ENCODE measurements at places on chromosomes 2 and 18.
A peak's percentile ranks its signal among the peaks of the same experiment; 100 is the strongest.

DNA sequence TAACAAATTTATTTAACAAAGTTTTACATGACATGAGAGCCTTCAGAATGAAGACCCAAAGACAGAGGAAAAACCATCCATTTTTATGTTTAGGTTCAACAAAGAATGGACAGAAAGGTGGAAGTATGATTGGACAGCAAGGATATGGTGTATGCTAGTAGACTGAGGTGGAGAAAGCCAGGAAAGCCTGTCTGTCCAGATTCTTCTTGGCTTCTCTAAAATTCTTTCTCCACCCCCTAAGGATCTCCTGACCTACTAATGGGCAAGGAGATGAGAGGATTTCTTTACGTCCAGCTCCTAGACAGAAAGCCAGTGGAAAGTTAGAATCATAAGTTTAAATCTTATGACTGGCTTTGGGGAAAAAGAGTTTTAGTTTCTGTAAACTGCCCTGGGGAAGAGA is 3.0 kb downstream of the ATIC start:
- DNase-seq = no peak

GRCh38 chr2:71922499-71923142 is 225.0 kb downstream of the CYP26B1 start:
- no peak for DNase-seq

DNA sequence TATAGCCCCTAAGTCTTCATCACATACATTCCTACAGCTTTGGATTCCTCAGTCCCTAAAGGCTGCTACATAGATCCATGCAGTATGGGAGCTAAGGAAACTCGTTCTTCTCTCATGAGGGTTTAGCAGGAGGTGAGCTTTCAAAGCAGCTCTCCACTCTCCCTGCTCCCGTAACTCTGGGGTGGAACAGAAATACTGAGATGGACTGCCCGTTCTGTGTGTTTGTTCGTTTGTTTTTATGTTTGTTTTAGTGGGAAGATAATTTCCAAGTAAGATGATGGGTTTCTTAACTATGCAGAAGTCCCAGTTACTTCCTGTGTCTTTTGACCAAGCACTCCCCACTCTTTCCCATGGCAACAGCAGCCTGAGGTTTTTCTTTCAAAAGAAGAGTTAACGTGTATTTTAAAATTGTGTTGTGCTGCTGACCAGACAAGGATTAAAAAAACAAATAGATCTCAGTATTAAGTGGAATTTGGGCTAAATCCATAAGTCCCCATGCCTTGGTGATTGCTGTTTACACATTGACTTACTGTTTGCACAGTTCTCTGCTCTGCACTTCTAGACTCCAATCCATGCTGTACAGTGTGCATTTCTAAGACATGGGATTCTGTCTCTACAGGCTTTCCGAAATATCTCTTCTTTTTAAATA is 156.4 kb upstream of the SH3BP4 start:
- no peak for DNase-seq

- peak; percentile 54 for DNase-seq
Measured at GRCh38 chr2:68832233-68832869, 38.8 kb downstream of the BMP10 start.

GRCh38 chr2:11710632-11711353 is 35.6 kb upstream of the LPIN1 start:
- DNase-seq = no peak

DNA sequence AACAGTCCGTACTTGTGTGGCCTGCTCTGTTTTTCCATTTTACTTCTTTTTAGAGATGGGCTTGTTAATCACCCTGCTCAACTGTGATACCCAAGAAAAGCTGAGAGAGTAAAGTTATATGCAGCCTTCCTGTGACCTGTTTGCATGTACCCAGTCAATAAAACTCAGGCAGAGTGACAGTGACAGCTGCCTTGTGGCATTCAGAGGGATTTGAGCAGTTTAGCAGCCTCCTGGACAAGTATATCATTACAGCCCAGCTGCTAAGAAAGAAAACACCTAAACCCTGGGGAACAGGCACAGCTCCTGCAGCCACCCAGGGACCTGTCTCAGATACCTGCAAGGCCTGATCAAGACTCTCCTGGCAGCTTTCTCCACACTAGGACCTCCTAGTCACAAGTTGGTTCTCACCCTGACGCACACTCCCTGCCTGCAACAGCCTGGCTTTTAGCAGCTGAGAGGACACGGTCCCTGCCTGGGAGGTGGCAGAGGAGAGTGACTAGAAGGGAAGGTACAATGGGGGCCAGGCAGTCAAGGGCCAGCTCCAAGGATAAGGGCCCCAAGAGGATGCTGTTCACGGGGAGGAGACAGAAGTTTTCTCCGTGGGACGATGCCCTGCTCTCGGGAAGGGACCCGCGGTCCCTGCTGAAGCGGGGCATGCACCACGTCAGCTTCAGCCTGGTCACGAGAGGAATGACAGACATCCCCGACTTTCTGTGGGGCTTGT is at the start of gene LRRC30:
LRRC30 (plus strand) TSS at position 464 of the 724 bp plus-strand sequence; CDS start at position 514, 50 bp downstream.
- DNase-seq = no peak

GRCh38 chr2:235963853-235964577 is 204.2 kb downstream of the GBX2 start:
- DNase-seq = no peak

- DNase-seq = no peak
Measured at GRCh38 chr2:105248316-105249070, 7.0 kb downstream of the GPR45 start.

GRCh38 chr2:125634662-125635061 is 1021.3 kb upstream of the GYPC start:
- DNase-seq = no peak

GRCh38 chr2:181008407-181008806 is 28.0 kb downstream of the UBE2E3 start:
- DNase-seq = no peak

DNA sequence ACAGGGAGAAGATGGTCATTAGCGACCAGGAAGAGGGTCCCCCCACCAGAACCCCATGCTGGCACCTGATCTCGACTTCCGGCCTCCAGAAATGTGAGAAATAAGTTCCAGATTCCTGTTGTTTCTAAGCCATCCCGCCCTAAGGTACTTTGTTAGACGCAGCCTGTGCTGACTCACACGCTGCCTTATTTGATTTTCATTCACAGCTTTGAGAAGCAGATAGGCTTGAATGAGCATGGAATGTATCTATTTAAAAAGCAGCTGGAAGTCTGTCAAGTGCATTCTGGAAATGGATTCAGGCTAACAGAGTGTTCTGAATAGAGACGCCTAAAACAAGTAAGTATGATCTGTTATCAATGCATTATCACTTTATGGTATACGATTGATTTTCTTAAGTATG is 8.3 kb upstream of the IL1R2 start:
- no peak for DNase-seq

DNA sequence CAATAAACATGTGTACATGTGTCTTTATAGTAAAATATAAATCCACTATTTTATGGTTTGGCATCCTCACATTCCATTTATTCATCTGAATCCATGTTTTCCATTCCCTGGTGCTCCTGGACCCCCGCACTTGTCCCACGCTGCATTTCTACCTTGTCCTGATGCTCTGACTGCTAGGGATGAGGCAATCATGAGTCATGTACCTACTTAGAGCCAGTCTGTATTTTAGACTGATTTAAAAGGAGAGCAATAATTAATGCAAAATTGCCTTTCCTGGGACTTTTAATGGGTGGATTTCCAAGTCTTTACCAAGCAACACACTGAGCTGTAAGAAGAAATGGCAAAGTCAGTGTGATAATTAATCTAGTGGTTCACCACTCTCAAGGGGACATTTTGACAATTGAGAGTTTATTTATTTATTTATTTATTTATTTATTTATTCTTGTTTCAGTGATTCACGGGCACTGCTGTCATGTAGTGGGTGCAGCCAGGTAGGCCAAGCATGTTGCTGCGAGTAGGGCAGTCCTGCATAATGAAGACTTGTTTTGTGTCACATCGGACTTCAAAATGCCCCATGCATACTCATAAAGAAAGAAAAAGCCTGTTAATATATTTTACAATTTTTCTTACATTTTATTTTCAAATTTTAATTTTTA is 419.3 kb upstream of the VWC2L start:
- DNase-seq = no peak

DNA sequence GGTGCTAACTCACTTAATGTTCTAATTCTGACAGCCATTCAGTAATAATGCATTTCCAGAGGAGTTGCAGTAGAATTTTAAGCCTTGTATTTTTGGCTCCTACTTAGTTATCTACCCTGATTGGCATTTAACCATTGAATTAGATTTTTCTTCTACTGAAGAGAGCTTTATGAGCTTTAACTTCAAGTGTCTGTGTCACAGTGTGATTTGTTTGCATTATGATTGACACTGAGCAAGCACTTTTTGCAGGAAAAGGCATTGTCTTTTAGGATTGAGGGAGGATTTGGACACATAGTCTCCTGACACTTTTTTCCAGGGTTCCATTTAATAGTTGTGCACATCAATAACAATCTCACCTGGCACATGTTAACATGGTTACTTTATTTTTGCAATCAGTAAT is 26.7 kb downstream of the LYPD6 start:
- DNase-seq = no peak

DNA sequence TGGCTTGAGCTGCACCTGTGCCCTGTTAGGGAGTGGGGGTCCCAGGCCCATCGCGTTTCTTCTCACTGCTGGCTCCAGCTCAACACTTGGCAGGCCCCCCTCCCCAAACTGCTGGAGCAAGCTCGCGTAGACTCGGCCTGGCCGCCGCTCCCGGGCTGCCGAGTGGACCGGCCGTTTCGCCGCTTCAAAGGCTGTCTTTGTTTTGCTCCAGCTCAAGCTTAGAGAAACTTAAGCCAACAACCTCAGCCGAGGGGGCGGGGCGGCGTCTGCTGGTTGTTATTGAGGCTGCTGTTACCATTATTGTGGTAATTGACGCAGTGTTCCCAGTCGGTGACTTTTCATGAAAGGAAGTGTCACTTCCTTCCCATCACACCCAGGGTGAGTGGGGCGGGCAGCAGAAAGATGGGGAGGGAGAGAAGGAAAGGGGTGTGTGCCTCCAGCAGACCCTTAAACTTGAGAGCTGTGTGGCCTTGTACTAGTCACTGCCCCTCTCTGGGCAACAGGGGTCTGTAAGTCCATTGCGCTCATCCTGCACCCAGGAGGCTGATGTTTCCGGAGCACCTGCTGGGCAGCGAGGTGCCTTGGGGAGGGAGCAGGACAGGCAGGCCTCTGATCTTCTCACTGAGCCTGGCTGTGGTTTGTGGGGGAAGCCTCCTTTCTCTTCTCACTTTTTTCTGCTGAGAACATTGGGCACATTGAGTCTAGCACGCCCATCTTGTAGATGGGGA is 2.1 kb downstream of the ARID5A start:
- DNase-seq = peak; percentile 89

DNA sequence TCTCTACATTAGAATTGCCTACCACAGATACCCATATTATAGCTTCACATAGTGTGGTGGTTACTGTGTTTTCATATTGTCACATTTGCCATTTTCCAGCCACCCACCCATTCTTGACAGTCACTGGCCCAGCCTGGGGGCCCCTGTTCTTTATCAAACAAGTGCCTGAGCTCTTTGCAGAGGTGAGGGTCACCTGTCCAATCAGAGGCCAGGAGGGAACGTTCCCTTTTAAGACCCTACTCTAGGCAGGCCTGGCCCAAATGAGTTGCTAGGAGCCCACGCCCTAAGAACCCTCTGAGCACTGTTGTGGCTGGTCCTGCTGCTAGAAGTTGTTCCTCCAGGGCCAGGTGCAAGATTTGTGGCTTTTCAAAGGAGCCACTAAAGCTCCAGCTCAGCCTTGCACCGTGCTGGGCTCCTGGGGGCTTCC is 5.2 kb downstream of the IL37 start:
- no peak for DNase-seq

DNA sequence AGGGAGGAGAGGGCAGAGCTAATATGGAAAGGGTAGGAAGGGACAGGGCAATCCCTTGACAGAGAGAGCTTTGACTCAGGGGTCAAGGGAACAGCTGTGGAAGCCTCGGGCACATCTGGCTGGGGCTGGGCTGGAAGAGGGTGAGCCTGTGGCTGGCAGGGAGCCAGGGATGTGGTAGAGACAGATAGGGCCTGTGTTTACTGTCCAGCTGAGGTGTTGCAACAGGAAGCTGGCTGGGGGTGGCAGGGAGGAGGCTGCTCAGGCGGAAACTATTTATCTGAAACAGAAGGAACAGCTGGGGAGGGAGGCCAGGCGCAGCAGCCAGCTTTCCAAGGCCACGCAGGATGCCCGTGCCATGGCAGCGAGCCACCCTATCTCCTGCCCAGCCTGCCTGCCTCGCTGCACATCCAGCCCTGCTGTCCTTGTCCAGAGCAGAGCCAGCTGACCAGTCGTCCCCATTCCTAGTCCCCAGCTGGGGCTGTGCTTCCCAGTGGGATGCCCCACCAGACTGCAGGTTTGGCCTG is 264.7 kb downstream of the CYP26B1 start:
- DNase-seq = peak; percentile 36

DNA sequence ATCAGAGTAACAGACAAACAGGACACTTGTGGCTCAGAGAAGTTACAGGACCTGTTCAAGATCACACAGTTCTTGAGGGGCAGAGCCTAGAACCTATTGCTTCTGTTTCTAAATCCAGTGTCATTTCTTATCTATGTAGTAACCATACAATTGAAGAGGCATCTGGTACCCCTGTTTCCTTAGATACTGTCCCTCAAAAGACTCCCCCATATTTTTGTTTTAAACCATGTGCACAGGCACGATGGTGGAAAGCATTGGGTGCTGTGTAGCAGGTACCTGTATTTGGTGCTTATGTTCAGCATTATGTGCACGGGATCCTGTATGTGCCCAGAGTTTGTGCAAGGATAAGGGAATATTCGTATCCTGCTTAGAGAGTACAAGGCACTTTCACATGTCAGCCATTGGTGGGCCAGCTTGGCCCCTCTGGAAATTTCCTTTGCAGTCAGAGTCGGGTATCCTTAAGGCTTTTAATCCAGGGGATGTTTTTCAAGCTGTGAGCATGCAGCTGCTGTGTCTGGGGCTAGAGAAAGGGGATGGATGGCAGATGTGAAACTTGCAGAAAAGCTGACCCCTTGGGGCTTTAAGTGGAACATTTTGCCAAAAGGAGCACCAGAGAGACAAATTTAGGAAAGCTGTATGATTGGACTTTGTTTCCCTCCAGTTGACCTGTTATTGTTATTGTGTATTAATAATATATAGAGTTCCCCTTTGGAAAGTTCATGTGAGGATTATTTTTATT is 2.1 kb downstream of the LBH start:
- no peak for DNase-seq

DNA sequence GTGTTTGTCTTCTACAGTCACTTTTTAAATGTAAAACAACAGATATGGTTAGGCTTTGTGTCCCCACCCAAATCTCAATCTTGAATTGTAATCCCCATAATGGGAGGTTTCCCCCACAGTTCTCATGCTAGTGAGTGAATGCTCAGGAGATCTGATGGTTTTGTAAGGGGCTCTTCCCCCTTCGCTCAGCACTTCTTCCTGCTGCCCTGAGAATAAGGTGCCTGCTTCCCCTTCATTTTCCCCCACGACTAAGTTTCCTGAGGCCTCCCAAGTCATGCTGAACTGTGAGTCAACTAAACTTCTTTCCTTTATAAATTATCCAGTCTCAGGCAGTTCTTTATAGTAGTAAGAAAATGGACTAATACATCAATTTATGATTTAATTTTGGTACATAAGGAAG is 118.0 kb upstream of the SNTG2 start:
- no peak for DNase-seq

Measured in mucosa of descending colon (tissue), 3 donors.